ENCODE measurements at places on chromosomes 5 and 9.

GRCh38 chr5:124040799-124041198, 528.8 kb downstream of the CSNK1G3 start:
- no peak for DNase-seq

- DNase-seq: no peak
Observed at GRCh38 chr9:27485158-27485557, 38.9 kb upstream of the IFNK start.

DNA sequence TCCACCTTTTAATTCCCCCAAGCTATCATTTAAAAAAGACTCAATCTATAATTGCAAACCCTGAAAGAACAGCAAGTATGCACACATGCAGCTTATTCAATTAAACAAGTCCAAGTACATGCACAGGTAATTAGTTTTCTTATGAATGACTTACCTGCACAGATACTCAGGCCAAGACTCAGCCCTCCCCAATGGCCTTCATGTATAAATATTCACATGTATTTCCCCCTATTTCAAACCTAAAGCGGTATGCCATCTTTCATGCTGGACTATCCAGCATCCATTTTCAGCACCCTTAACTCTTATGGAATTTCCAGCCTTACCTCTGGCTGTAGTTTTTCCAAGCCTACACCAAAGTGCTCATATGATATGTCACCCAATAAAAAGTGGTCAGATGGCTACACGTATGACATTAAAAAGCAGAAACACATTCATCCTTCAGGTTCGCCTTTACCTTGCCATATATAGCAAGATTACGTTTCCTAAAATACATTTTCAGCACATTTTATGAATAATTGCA, 205.5 kb downstream of the MEF2C start:
- DNase-seq: no peak

DNA sequence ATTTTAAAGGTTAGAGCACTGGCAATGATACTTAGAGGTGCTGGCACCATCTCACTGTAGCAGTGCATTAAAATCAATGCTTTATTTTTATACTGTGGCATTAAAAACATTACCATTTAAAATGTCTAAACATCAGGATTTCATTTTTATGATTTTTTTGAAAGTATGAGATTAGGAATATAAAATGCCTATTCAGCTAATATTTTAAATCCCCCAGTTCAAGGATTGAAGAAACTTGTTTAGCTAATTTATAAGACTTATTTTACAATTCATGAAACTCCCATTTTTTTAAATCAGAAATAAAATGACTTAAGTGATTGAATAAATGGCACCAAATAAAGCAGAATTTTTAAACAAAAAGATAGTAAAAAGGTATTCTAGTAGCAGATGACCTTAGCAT, 625.6 kb downstream of the RAB3C start:
- DNase-seq: no peak

GRCh38 chr9:2863831-2864230, 19.9 kb upstream of the PUM3 start:
- DNase-seq: no peak

DNA sequence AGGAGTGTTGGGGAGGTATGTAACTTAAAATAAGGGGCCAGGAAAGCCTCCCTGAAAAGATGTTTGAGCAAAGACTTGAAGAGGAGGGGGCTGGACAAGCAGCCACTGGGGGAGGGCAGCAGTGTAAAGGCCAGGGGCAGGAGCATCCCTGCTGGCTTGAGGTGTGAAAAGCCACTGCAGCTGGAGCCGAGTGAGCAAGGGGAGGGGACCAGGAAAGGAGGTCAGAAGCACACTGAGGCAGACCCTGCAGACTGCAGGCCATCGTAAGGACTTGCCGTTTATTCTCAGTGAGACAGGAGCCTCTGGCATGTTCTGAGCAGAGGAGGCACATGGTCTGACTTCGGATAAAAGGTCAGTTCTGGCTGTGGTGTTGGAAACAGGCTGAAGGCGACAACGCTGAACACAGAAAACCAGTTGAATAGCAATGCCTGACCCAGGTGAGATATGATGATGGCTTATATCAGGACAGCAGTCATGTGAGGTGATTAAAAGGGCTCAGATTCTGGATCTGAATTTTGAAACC, 10.2 kb upstream of the ERGIC1 start:
- DNase-seq: no peak

DNA sequence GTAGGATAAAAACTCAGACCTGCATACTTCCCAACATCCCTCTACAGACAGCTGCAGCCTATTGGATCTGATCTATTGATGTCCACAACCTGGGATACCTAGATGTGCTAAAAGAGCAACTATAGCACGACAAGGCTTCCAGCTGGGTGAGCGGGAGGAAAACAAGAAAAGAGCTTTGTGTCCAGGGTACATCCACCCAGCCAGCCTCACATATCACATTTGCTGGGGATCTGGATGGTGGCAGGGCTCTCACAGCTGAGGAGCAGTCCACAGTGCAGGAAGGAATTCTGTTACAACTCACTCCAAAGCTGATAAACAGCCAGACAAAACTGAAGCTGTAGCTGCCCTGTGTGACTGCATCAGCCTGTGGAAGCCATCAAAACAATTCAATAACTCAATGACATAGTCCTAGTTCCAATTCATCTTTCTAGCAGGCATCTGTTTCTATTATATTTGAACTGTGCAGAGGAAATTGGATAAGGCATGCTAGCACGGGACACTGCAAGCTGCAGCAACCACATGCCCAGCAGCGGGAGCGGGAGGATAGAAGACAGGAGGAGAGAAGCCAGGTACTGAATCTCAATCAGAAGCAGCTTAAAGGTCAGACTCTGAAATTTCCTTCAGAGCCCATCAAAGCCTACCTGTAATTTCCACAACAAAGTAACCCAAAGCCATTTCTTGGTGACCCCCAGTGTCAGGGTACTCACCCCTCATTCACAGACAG, 45.0 kb downstream of the MED10 start:
- DNase-seq: no peak

DNA sequence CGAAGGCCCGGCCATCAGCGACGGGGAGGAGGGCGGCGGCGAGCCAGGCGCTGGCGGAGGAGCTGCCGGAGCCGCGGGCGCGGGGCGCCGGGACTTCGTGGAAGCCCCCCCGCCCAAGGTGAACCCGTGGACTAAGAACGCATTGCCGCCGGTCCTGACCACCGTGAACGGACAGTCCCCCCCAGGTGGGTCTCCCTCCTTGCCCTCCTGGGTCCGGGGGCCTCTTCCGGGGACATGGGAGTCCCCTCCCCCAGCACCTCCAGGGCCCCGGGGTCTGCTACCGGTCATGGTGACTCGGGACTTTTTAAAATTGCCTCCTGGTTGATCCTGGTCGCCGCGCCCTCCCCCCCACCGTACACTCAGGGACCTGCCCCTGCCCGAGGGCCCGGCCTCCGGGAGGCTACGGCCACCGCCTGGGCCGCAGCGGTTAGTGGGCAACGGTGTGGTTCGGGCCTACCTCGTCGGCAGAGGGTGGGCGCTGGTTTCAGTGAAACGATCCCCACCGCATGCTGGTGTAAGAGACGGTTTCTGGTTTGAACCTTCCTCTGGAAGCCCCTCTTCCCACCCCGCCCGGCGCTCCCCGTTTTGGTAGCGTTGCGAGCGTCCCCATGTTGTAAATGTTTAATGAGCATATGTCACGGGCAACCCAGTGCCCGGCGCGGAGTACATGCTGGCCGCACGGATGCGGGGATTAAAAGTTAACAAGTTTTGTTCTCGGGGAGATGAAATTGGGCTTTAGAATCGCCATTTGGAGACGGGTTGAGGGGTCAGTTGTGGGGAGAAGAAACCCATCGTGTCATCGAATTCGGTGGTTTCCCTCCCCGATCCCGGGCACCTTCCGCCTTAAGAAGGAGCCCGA, 1.1 kb downstream of the LARP1 start:
- no peak for DNase-seq

DNA sequence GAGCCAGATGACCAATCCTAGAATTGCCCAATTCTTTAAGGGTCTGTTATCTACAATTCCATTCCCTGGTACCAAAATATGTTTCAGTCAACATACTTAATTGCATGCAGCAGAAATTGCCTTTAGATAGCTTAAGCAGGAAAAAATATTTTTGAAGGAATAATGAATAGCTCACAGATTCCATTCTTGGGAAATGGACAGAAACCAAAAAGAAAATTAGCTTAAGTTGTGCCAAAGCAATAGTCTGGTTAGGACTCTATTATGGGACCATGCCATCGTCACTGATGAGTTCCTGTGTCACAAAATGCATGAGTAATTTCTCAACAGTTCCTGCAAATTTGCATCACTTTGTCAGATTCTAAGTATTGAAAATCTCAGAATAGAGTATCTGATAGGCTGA, 12.3 kb downstream of the ACTBL2 start:
- no peak for DNase-seq

DNA sequence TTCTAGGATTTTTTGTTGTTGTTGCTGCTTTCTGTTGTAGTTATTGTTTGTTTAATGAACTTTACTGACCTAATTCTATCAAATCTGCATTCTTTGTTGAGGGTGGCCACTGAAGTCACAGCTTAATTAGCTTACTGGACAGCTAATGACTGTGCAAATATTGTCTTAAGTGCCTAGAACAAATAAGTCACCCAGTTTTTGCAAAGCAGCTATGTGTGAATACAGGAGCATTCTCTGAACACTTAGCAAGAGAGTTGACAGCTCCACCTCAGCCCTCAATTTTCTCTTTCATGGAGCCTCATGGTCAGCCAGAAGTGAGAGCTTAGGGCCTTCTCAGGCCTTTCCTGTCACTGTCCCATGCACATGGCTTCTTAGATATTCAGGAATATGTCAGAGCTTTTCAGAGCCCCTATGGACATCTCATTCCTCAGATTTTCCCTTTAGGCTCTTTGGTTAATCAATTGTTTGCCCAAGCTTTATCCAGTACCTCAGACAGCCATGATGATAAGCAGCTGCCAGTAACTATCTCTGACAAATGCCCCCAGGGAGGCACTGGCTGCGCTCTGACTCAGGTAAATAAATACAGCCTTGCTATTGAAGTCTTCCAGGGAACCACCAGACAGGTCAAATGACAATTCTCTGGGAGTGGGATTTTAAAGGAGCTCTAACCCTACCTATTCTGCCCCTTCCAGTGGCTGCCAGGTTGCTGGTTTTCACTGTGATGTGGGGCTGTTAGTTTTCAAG, 241.4 kb upstream of the IL12B start:
- DNase-seq: no peak

- peak; percentile 1 for DNase-seq
Observed at GRCh38 chr9:18189871-18190670, 283.9 kb upstream of the ADAMTSL1 start.

- DNase-seq: no peak
Observed at GRCh38 chr5:176731506-176732160, 78.7 kb upstream of the UNC5A start.

DNA sequence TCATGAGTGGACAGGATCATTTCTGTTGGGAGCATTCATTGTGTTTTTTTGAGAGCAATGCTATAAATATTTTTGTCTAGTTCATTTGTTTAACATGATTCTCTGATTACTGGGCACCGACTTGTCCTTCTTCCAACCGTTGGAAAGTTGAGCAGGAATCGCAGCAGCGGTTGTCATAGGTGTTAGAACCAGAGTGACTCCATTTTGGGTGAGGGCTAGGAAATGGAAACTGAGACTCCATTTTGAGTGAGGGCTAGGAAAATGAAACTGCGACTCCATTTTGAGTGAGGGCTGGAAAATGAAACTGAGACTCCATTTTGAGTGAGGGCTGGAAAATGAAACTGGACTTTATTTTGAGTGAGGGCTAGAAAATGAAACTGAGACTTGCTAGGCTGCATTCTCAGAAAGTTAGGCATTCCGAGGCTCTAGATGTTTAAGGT, 100.6 kb downstream of the ICE1 start:
- DNase-seq: peak; percentile 41

GRCh38 chr5:141898448-141899049, 20.3 kb upstream of the PCDH1 start:
- no peak for DNase-seq

- DNase-seq: no peak
Observed at GRCh38 chr5:58044166-58044565, 415.7 kb downstream of the PLK2 start.

DNA sequence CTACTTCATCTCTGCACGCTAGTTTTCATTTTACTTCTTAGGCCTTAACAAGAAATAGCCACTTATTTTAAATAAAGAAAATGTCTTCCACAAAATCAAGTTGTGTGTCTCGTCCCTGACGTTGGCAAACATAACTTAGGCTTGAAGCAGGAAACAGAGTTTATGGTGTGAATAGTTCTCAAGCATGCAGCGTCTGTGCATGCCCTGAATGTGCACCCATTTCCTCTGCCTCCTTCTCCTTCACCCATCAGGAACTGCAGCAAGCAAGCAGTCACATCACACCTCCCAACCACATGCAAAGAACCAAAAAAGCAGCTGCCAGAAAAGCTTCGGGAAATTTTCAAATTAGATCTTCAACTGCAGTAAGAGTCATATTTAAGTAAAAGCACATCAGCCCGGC, 424.0 kb upstream of the IRX4 start:
- no peak for DNase-seq

Data from NCI-H2029 treated with DMSO at 0.1 percent for 48 hours (cell line).